CD4-positive, alpha-beta T cell treated with Interleukin-15 for 4 hours (primary cell): ENCODE measurements at places on chromosomes 5 and 9.

DNA sequence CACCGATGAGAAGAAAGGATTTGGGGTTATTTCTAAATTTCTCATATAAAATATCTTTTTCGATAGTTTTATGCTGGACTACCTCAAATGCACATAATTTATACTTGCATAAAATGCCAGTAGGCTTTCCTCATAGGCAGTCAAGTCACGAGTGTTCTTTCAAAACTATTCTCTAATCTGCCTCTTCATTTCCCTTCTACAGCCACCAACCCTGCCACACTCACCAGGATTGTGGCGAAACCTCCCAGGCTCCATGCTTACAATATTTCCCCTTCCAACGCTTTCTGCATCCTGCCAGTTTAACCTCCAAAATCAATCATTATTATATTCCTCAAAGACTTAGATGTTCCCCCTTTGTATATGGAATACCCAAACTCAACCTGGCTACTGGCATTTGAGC is 65.4 kb downstream of the FRMD3 start:
- no peak for DNase-seq

GRCh38 chr9:76216161-76216649 is 178.0 kb downstream of the RFK start:
- no peak for DNase-seq

DNA sequence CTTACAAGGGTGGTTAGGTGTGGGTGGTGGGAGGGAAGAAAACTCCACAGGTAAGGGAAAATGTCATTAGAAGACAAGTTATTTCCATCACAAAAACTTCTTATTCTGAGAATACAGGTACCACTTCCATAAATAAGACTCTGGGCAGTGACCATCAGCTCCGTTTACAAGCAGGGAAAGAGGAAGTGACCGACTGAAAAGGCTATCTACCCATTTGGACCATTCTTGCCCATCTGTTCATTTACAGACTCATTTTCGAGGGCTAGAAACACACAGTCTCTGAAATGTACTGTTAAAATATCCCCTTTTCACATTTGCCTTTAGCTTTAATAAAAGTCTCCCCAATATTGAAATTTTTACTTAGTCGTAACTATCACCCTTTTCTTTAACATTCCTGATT is 79.5 kb downstream of the TTC39B start:
- DNase-seq = no peak

- DNase-seq = no peak
These were observed 22.5 kb downstream of the SEC61B start for GRCh38 chr9:99244344-99245260.

DNA sequence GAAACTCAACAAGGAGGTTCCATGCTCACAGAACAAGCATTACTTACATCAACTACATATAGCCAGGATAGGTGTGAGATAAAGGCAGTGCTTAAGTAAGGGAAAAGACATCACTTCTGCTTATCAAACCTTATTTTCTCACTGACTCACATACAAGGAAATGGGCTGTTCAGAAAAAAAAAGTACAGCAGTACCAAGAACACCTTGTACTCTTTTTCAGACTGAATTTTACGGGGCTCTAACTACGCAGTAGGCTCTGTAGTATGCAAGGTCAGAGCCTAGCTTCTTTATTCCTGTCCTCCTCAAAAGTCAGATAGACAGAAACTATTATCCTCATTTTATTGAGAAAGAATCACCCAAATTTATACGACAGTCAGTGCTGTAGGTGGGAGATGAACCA is 5.8 kb downstream of the PSMB7 start:
- DNase-seq = no peak

- DNase-seq = no peak
These were observed 91.8 kb upstream of the CACNA1B start for GRCh38 chr9:137785704-137786161.

DNA sequence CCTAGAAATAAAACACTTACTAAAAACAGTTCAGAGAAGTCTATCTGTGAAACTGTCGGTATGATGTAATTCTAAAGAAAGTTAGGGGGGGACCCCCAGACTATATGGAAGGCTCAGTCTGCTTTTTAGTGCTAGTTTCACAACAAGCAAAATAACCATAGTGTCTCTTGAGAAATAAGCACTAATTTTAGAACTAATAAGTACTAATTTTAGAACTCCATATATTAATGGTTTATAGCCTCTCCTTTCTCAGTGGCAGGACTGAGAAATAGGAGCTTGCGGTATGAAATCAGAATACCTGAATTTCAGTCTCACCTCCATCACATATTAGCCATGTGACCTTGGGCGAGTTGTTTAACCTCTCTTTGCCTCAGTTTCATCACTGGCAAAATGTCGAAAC is 1.4 kb upstream of the PHF24 start:
- DNase-seq = no peak

DNA sequence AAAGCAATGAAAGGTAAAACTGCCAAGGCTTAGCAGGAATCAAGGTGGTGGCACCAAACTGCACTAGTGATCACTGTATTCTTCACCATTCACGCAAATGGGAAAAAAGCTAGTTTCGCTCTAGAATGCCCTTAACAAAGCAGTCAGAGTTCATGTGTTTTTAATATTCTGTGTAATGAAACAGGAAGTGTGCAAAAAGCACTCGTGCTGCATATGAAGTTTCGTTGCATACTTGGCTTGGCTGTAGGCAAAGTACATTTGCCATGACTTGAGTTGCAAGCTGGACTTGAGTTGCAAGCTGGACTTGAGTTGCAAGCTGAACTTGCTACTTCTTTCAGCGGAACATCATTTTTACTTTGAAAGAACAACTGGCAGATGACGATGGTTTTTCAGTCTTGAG is 55.4 kb downstream of the FOXI1 start:
- DNase-seq = no peak

- DNase-seq = no peak
These were observed 95.0 kb downstream of the NR6A1 start for GRCh38 chr9:124676159-124676551.

GRCh38 chr9:122223435-122223834 is 5.3 kb downstream of the LHX6 start:
- no peak for DNase-seq

GRCh38 chr5:136666970-136667620 is 301.8 kb upstream of the TRPC7 start:
- DNase-seq = no peak

- no peak for DNase-seq
These were observed 493.7 kb downstream of the ZNF608 start for GRCh38 chr5:124252747-124253146.

DNA sequence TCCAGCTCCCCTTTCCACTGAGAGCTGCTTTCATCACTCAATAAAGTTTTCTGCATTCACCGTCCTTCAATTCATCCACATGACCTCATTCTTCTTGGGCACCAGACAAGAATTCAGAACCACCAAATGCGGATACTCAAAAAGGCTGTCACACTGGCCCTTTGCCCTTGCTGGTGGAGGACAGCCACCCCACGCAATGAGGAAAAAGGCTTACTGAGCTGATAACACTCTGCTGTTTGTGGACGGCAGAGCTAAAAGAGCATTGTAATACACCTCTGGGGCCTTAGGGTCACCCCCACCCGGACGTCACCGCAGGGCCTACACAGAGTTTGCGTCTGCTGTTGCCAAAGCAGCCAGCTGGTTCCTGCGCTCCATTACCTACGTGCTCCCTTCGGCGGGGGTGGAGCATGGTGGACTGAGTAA is 51.2 kb upstream of the ZNF608 start:
- no peak for DNase-seq

DNA sequence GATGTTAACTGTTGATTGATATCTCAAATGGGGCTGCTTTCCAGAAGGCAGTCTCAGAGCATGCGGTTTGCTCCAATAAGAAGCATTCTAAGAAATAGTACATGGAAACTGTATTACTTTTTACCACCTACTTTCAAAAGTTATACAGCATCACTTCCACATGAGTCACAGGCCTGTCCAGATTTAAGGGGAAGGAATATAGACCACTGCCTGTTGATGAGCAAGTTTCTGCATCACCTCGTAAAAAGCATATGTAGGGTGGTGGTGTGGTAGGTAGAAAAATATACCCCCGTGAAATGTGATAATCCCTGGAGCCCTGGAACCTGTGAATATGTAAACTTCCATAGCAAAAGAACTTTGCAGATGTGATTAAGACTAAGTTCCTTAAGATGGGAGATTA is 816.6 kb upstream of the CDH6 start:
- DNase-seq = no peak

DNA sequence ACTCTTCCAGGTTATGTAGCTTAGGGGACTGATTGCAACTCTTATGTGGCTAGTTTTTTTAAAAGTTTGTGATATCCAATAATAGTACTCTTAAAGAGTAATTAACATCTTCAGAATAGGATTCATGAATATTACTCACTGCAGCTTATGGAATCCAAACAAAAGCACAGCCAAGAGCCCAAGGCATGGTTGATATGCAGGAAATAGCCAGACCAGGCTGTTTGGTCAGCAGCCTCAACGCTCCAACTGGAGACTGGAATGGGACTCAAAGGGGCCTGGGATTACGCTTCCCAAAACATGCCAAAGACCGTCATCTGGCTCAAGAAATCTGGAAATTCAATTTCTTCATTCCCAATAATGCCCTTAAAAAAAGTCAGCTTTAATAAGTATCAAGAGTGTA is 268.6 kb downstream of the SEC61B start:
- DNase-seq = no peak

GRCh38 chr5:99621772-99622681 is 693.2 kb upstream of the CHD1 start:
- DNase-seq = no peak

DNA sequence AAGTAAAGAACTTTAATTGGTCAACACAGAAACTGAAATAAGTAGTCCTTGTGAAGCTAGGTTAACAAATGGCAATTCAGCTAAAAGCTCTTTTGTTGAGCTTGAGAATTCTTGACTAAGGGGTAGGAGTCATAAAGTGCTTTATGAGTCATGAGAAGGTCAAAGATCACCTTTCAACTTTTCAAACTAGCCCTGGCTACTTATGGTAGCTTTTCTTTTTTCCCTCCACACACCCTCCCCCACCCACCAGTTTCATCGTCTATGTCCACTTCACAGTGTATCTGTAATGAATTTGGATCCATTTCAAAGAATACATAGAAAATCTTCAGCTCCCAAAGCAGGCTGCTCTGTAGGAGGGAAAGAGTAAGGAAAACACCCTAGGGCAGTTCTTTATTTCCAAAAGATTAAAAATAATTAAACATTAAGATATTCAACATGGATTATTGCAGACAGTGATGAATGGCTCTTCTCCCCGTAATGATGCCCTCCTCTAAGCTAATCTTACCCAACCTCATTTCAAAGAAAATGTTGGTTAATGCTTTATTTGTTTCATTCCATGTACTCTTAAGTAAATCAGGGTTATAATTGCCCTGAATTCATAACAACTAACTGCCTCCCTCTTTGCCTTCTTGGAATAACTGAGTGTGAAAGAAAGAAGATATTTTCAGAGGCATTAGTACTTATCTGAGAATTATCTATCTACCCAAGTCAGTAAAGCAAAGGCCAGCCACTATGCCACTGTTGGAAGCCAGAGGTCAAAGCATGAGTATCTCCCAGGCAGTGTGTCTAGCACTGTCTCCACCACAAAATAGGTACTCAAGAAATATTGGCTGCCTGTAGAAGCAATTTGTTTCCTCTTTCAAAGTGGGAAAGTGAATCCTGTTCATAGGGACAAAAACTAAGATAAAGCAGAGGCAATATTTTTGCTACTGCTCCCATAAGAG is 290.6 kb downstream of the PIK3R1 start:
- no peak for DNase-seq
